NCI-H1105 treated with DMSO at 0.1 percent for 48 hours (cell line): ENCODE measurements at places on chromosomes 5 and 9.

GRCh38 chr9:101639785-101640665, 45.3 kb upstream of the PPP3R2 start:
- no peak for DNase-seq

GRCh38 chr9:84111726-84112125, 131.1 kb downstream of the RMI1 start:
- no peak for DNase-seq

- DNase-seq: no peak
These were observed 42.9 kb downstream of the GPBP1 start for GRCh38 chr5:57216714-57217113.

DNA sequence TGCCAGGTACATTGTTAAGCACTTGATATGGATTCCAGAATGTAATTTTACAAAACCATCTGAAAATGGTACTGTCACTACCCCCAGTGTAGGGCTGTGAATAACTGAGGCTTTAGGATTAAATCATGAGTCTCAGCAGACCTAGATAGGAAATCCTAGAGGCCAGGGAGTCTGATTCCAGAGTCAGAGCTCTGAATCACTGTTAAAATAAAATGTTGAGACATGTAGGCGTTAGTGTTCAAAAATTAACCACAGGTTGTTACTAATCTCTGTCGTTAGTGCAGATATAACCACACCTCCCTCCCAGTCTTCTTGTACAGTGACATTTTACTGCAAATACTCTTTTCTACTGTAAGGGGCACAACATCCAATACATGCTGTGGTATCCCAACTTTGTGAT, 1828.8 kb downstream of the MAT2B start:
- DNase-seq: no peak

DNA sequence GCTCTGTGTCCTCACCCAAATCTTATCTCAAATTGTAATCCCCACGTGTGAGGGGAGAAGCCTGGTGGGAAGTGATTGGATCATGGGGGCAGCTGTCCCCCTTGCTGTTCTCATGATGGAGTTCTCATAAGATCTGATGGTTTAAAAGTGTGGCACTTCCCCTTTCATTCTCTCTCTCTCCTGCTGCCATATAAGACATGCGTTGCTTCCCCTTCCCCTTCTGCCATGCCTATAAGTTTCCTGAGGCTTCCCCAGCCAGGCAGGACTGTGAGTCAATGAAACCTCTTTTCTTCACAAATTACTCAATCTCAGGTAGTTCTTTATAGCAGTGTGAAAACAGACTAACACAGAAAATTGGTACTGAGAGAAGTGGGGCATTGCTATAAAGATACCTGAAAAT, 107.7 kb downstream of the DMAC1 start:
- no peak for DNase-seq

DNA sequence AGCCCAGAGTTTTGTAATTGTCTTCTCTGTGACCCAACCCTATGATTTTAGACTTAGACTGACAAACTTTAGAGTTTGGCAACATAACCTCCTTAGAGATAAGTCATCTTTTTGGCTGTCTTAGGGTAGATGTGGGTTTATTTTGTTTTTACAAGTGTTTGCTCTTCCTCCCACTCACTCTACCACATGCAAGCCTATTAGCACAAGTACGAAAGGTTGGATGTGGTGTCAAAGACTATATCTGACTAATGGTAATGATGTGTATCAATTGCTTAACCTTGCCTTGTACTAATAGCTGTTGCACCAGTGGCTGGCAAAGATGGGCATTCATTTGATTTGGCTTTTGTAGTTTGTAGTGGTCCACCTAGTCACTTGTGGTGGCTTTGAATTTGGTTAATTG, 46.5 kb downstream of the SLC25A46 start:
- DNase-seq: no peak

GRCh38 chr5:102545175-102545574, 46.4 kb upstream of the SLCO6A1 start:
- DNase-seq: no peak

DNA sequence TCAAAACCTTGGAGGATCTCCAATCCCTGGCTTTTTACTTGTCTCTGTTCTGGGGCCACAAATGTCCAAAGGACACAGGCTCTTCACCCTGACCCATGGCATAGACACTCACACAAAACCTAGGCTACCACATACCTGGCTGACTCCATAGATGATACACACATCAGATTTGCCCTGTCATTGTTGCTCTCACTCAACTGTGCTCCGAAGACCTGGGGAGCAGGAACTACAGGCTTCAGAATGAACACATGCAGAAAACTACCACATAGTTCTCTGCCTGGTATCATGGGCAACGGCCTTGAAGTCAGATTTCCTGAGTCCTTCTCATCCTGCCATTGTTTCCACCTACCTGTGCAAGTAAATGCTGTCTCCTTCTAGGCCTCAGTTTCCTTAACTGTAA, 226.2 kb downstream of the KIF4B start:
- DNase-seq: no peak

DNA sequence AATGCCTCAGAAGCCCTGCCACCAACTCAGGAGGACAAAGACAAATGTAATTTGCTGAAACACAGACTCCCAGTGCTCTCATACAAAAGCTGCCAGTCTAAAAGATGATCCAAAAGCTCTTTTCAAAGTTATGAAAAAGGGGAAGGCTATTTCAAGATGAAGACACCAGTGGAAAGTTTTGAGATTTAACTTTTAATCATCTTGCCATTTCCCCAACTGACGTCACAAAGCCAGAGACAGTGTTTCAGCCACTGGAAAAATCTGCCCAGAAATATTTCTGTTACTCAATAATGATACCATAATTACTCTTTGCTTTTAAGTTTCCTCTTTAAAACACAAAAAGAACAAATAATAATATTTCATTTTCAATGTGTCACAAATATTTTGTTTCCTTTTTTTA, 20.9 kb downstream of the ENG start:
- no peak for DNase-seq

- DNase-seq: no peak
These were observed 23.7 kb upstream of the FAM120A start for GRCh38 chr9:93427655-93428379.

GRCh38 chr9:134234001-134234660, 69.8 kb upstream of the RNU6ATAC start:
- peak; percentile 9 for DNase-seq

DNA sequence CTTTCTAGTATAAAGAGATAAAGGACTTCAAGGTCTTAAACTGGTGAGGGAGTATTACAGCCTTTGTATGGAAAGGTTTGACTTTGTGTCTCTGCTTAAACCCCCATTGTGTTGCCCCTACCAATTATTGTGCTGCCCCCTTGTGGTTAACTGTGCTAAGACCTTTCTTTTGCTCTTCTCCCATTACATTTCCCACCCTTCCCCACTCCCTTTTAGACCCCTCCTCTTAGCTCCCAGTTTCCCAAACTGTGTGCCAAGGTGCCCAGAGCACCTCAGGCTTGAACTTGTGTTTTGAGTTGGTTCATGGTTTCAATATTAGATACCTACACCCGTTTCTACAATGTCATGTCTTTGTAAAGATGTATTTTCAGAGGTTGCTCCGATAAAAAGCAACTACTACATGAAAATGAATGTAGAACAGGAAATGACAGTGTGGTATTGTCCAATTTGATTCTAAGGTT, 2.9 kb downstream of the JAK2 start:
- peak; percentile 62 for DNase-seq

GRCh38 chr5:1502046-1502736, 21.6 kb downstream of the LPCAT1 start:
- no peak for DNase-seq

DNA sequence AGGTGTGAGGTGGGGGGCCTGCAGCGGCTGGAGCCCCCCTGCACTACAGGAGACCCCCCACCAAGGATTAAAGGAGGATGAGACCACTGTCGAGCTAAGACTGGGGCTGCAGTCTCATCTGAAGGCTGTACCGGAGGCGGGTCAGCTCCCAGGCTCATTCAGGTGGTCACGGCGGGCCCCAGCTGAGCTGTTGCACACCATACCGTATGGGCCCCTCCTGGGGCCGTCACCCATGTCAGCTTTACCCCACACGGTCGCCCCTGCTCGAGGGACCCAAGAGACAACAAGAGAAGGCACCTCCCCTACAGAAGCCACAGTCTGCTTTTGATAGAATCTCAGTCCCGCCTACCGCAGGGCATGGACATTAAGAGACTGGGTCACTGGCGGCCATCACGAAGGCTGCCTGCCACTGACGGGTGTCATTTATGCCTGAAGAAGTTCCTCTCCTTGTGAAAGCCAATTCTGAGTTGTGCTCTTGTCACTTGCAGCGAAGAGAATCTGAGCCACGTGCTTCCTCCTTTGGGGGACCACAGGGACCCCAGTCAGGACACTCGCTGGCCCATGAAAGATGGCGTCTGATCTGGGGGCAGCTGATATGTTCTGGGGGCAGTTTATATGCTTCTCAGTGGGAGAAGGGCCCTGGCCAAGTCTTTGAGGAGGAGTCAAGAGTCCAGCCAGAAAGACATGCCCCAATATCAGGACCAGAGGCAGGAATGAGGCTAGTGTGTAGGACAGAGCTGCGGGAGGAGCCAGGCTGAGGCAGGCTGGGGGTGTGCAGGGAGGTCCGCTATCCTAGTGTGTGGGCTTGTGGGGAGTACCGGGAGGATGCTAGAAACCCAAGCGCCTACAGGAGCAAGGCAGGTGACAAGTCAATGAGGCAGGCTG, 102.4 kb downstream of the ZNF354C start:
- DNase-seq: no peak
